ENCODE measurements at places on chromosomes 3 and 15. TPM values are rescaled to one million over a fixed set of nuclear protein-coding genes. Genes with fewer than 3 reads are reported as not detected.

GRCh38 chr3:172856795-172857742 lies 106.5 kb downstream of the ECT2 start:
- DNase-seq, result peak; percentile 26
- H3K4me1 ChIP-seq, result no peaks in the 10 kb centered on the region
- no peak overlapping the region for H3K4me3 ChIP-seq
- H3K27me3 ChIP-seq, result no peaks in the 10 kb centered on the region

- H3K36me3 ChIP-seq, result no peaks in the 10 kb centered on the region
- no peak overlapping the region for H3K4me3 ChIP-seq
- no peaks in the 10 kb centered on the region for H3K4me1 ChIP-seq
- DNase-seq, result no peak
- H3K27ac ChIP-seq, result no peak overlapping the region
Observed at GRCh38 chr3:127831723-127832172, 9.4 kb upstream of the MGLL start.

GRCh38 chr3:49570028-49570654 lies 15.9 kb downstream of the BSN start:
- H3K36me3 ChIP-seq, result no peaks in the 10 kb centered on the region
- no peak overlapping the region for H3K4me3 ChIP-seq
- no peak overlapping the region for H3K27ac ChIP-seq
- no peak for DNase-seq
- no peaks in the 10 kb centered on the region for H3K27me3 ChIP-seq
- H3K4me1 ChIP-seq, result no peaks in the 10 kb centered on the region

DNA sequence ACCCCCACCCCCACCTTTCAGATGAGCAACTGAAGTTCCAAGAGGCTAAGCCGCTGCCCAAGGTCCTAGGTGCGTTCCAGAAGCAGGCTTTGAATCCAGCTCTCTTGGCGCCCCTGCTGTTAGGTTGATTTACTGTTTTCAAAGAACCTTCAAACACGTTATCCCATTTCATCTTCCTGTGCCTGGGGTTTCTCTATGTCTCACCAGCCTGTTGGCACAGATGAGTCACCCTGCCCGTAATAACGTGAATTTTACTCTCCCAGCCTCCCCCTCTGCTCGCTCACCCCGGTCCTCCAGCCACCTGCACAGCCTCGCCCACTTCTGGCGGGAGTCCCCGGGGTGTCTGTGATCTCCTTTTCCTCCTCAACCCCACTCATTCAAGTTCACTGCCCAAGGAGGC lies 13.0 kb upstream of the TSEN2 start:
- DNase-seq, result no peak
- H3K4me1 ChIP-seq, result peaks cover 17% of the 10 kb centered on the region
- no peaks in the 10 kb centered on the region for H3K36me3 ChIP-seq
- H3K27me3 ChIP-seq, result peaks cover 7% of the 10 kb centered on the region
- no peak overlapping the region for H3K27ac ChIP-seq

GRCh38 chr3:130572769-130573168 lies 55.8 kb downstream of the COL6A6 start:
- peak; percentile 79 for DNase-seq
- no peak overlapping the region for H3K4me3 ChIP-seq
- H3K36me3 ChIP-seq, result peaks cover 14% of the 10 kb centered on the region
- peaks cover 8% of the 10 kb centered on the region for H3K4me1 ChIP-seq

GRCh38 chr3:156109989-156110388 lies 10.4 kb upstream of the KCNAB1 start:
- H3K4me1 ChIP-seq, result peaks cover 12% of the 10 kb centered on the region
- H3K4me3 ChIP-seq, result no peak overlapping the region
- peak; percentile 63 for DNase-seq
- H3K36me3 ChIP-seq, result no peaks in the 10 kb centered on the region
- H3K27ac ChIP-seq, result peak overlapping the region; percentile 57

- DNase-seq, result peak; percentile 29
- H3K4me3 ChIP-seq, result no peak overlapping the region
Observed at GRCh38 chr15:30953731-30954378, 37.6 kb downstream of the MTMR10 start.

DNA sequence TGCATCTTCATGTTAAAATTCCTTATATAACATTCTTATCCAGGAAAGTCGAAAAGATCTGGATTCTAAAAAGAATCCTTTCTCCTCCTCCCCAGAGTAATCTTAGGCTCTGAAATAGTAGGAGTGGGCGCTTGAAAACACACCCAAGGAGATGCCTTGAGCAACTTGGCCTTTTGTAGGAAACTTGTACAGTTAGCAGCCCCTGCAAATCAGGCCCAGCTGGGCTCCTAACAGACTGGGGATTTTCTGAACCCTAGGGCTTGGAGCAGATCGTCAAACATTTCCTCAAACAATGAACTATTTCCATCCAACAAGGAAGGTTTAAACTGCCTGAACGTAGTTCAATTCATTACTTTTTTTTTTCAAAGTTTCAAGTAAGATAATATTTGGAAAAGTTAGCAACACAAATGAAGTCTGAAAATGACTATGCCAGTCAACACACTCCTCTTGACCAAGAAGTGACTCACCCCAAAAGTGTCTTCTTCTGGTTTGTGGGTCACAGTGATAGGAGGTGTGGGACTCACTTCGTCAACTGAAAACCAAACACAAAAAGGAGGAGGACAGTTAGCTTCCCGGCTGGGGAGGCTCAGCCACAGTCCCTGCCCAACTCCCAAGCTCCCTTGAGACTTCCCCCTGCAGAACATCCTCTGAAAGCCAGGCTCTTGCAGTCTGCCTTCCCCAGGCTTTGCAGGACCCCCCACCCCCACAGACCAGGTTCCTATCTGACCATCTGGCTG lies 129.7 kb downstream of the NTRK3 start:
- no peaks in the 10 kb centered on the region for H3K36me3 ChIP-seq
- peak; percentile 39 for DNase-seq
- H3K4me1 ChIP-seq, result peaks cover 39% of the 10 kb centered on the region
- H3K4me3 ChIP-seq, result no peak overlapping the region

GRCh38 chr3:150773616-150774192 lies 10.7 kb upstream of the SIAH2 start:
- H3K4me1 ChIP-seq, result peaks cover 17% of the 10 kb centered on the region
- no peak for DNase-seq
- no peak overlapping the region for H3K4me3 ChIP-seq
- no peak overlapping the region for H3K27ac ChIP-seq
- no peaks in the 10 kb centered on the region for H3K36me3 ChIP-seq
- H3K27me3 ChIP-seq, result no peaks in the 10 kb centered on the region

GRCh38 chr15:39622660-39623516 lies 42.0 kb downstream of the THBS1 start:
- H3K36me3 ChIP-seq, result no peaks in the 10 kb centered on the region
- no peak overlapping the region for H3K4me3 ChIP-seq
- no peak for DNase-seq
- H3K27ac ChIP-seq, result peak overlapping the region; percentile 22
- H3K27me3 ChIP-seq, result no peaks in the 10 kb centered on the region

DNA sequence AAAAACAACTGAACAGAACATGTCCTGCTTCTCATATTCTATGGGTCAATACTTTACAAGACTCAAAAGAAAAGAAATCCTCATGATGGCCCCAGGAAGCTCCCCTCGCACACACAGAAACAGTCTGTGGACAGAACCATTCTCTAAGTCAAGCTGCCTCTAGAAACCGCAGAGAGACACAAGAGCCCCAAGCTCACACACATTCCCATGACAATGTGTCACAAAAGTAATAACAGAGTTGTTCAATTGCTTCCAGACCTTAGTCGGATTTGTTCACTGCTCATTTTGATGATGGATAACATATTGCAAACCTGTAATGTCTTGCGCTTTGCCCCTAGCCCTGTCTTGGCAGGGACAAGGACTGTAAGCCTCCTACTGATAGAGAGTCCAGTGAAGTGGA lies 60.9 kb downstream of the UMPS start:
- peaks cover 38% of the 10 kb centered on the region for H3K4me1 ChIP-seq
- no peak for DNase-seq
- H3K4me3 ChIP-seq, result no peak overlapping the region
- peaks cover 3% of the 10 kb centered on the region for H3K36me3 ChIP-seq
- no peaks in the 10 kb centered on the region for H3K27me3 ChIP-seq

DNA sequence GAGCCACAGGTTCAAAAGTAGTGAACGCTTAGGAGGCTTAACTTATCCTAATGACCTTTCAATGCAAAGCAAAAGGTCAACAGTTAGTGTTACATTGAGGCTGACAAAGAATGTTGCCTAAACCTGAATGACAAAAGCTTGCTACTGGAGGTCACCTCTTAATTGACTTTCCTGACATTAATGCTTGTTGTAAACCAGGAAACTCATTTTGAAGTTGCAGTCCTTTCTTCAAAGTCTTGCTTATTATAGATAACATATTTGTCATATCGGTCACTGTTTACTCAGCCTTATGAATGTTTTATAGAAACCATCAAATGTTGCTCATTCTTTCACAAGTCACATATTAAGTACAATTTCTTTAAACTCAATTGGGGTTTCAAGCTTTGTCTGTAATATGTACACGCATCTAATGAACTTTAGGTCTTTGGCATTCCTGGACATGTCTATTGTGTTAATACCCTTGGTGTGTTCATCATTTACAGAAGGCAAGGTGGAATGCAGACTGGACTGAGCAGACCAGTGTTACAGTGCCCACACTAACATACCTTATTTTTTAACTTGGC lies 488.2 kb upstream of the NECTIN3 start:
- no peaks in the 10 kb centered on the region for H3K36me3 ChIP-seq
- H3K27me3 ChIP-seq, result no peaks in the 10 kb centered on the region
- no peak for DNase-seq
- no peak overlapping the region for H3K4me3 ChIP-seq
- H3K27ac ChIP-seq, result no peak overlapping the region

GRCh38 chr15:60419753-60420152 lies 22.0 kb upstream of the ANXA2 start:
- no peaks in the 10 kb centered on the region for H3K27me3 ChIP-seq
- DNase-seq, result peak; percentile 84
- H3K36me3 ChIP-seq, result peaks cover 3% of the 10 kb centered on the region
- no peaks in the 10 kb centered on the region for H3K4me1 ChIP-seq

GRCh38 chr15:77869021-77869895 lies 208.3 kb downstream of the TBC1D2B start:
- no peak overlapping the region for H3K27ac ChIP-seq
- H3K36me3 ChIP-seq, result no peaks in the 10 kb centered on the region
- H3K4me3 ChIP-seq, result no peak overlapping the region
- peaks cover 14% of the 10 kb centered on the region for H3K4me1 ChIP-seq
- no peaks in the 10 kb centered on the region for H3K27me3 ChIP-seq

- H3K27ac ChIP-seq, result no peak overlapping the region
- no peak overlapping the region for H3K4me3 ChIP-seq
- H3K36me3 ChIP-seq, result no peaks in the 10 kb centered on the region
- H3K4me1 ChIP-seq, result no peaks in the 10 kb centered on the region
- H3K27me3 ChIP-seq, result no peaks in the 10 kb centered on the region
- no peak for DNase-seq
Observed at GRCh38 chr3:17025594-17026139, 140.9 kb downstream of the PLCL2 start.

- peaks cover 2% of the 10 kb centered on the region for H3K4me1 ChIP-seq
- no peak overlapping the region for H3K27ac ChIP-seq
- no peak overlapping the region for H3K4me3 ChIP-seq
- H3K36me3 ChIP-seq, result no peaks in the 10 kb centered on the region
- no peaks in the 10 kb centered on the region for H3K27me3 ChIP-seq
Observed at GRCh38 chr15:64732156-64732860, 43.1 kb downstream of the RBPMS2 start.

DNA sequence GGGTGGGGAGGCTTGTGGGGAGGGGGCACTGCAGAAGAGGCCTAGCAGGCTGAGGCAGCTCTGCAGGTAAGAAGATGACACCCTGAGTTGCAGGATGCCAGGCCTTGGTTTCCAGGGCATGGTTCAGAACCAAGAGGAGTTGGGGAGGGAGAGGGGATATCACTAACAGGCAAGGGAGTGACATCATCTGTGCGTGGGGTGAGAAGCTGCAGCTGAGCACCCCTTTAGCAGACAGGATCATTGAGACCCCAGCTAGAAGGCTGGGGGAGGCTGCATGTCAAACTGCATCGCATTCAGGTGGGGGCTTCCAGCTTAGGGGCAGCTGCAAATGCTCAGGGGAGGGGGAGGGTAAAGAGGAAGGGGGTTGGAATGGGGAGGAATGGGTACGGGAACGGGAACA lies 23.0 kb downstream of the CACNA2D2 start:
- DNase-seq, result no peak
- H3K4me1 ChIP-seq, result peaks cover 16% of the 10 kb centered on the region
- no peaks in the 10 kb centered on the region for H3K36me3 ChIP-seq
- H3K4me3 ChIP-seq, result no peak overlapping the region
- H3K27ac ChIP-seq, result no peak overlapping the region

- H3K27ac ChIP-seq, result no peak overlapping the region
- no peaks in the 10 kb centered on the region for H3K4me1 ChIP-seq
- H3K27me3 ChIP-seq, result no peaks in the 10 kb centered on the region
- no peak for DNase-seq
- no peaks in the 10 kb centered on the region for H3K36me3 ChIP-seq
- no peak overlapping the region for H3K4me3 ChIP-seq
Observed at GRCh38 chr3:175103298-175103697, 244.2 kb downstream of the NAALADL2 start.

DNA sequence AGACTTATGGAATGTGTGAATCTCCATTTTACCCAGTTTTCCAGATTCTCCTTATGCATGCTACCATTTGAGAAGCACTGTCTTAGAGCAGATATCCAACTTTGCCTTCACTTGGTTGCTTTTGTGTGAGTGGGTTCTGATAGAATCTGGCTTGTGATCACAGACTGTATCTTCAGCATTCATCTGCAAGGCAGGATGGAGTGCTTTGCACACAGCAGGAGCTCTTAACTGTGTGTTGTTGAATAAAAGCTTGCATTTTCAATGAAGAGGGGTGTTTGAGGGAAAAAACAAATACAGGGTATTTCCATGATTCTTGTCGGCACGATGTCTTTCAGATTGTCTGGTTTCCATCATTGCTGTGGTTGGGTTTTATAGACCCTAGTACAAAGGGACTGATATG lies 24.4 kb downstream of the IL1RAP start:
- H3K4me1 ChIP-seq, result peaks cover 3% of the 10 kb centered on the region
- no peaks in the 10 kb centered on the region for H3K36me3 ChIP-seq
- H3K27ac ChIP-seq, result no peak overlapping the region
- no peak overlapping the region for H3K4me3 ChIP-seq
- no peak for DNase-seq

Gene CCNDBP1
- total RNA-seq, result 41.8 TPM

Gene RLBP1
- not detected for total RNA-seq

Gene VIPR1
- 1.2 TPM for total RNA-seq

Gene SI
- total RNA-seq, result not detected

Gene DPPA2
- not detected for total RNA-seq

Gene GOLGA8S
- total RNA-seq, result 0.18 TPM

Gene BTLA
- total RNA-seq, result 0.18 TPM

Gene UBR1
- 27.4 TPM for total RNA-seq

Gene OSBPL10
- total RNA-seq, result 7.6 TPM

Gene MCF2L2
- total RNA-seq, result 0.35 TPM

All from muscle of leg (tissue), 16 donors.